ENCODE measurements at places on chromosomes 2 and 18.

DNA sequence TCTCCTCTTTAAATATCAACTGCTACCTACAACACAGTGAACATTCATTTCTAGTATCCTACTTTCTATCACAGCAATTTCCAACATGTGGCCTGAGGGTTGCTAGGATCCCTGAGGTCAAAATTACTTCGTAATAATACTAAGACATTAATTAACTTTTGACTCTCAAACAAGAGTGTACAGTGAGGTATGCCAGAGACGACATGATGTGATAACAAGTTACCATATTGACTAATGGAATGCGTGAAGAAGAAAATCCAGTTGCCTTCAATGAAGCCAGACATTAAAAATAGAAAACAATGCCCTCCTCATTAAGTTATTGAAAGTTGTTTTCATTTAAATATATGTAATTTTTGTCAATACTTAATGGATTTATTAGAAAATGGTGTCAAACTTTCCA, 13.1 kb downstream of the ORC2 start:
- no peak for DNase-seq

- no peak for DNase-seq
Measured at GRCh38 chr2:24514820-24515219, 23.8 kb downstream of the NCOA1 start.

DNA sequence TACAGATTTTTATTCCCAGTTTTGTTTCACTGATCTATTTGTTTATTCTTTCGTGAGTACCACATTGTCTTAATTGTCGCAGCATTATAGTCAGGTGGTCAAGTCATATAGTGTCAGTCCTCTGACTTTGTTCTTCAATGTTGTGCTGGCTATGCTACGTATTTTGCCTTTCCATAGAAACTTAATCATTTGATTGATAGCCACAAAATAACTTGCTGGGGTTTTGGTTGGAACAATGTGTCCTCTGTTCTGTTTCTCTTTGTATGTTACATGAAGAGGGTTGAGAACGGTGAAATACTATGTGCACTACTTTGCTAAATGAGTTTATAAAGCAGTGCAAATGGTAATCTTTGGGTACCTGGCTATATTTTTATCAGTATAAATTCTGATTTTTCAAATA, 64.9 kb upstream of the TTC27 start:
- DNase-seq, result no peak

DNA sequence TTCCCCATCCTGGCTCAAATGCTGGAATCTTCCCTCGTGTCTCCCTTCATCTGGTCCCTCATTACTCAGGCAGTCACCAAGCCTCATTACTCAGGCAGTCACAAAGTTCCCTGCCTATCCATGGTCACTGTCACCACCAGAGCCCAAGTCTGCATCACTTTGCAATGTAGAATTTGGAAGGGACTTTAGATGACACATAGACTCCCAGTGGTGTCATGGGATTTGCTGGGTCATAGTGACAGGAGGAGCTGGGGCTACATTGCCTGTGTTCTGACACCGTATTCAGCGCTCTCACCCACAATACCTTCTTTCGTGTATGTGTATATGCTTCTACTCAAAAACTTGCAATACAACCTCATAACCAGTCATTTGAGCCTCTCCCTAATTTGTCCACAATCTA, 2.1 kb upstream of the EMILIN1 start:
- no peak for DNase-seq

DNA sequence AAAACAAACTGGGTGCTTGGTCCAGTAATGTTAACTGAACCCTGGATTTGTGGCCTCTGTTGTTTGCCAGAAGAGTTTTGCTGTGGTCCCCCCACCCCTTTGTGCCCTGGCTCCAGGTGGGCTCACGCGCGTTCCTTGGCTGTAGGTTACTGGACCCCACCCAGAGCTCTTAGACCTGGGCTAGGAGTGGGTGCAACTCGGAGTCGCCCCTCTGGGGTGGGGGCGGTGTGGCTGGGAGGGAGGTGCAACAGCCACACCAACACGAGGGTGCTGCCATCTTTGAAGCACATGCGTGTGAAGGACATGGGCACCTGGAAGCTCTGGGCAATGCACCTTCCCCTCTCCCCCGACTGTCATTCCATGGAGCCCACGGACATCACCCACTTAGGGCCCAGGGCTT, 92.7 kb downstream of the USP40 start:
- DNase-seq, result no peak

DNA sequence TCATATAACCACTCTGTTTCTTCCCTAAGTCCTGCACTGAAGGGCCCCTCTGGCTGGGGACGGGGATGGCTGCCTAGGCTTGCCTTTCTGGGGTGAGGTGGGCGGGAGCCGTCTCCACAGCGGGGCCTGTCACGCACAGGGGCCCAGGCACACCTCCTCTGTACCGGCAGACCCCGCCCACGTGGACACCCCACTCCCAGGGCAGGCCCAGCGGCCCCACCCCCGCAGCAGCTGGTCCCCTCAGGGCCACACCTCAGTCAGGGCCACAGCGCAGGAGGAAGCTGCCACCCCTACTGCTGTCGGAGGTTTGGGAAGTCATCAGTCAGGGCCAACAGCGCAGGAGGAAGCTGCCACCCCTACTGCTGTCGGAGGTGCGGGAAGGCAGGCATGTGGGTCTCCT, 257.6 kb upstream of the RAB6C start:
- DNase-seq, result no peak

DNA sequence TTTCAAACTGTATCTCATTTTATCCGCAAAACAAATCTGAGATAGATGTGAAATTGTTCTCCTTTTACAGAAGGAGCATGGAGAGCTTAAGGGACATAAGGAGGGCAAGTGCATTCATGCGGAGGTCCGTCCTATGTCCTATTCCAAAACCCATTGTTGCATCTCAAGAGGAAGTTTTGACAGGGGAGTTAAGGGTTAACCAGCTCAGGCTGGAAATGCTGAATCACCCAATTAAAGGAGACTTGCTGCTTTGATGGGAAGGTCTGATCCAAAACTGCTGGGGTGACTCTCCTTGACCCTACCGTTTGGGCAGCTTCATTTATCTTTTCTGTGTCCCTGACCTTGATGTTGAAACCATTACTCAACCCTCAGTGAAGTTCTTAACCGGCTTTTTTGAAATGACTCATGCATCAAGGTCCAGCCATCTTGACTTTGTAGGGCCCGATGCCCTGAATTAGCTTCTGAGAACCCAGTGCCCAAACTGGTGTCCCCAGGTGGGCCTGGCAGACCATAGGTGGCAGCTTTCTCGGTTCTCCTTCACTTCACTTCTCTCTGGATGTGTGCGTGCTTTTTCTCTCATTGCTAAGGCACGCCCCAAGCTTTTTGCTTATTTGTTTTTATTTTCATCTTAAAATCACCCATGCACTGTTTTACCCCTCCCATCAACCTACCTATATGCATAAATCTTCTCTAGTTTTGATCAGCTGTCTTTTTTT, 15.9 kb upstream of the TXNDC2 start:
- DNase-seq, result peak; percentile 81

- DNase-seq, result peak; percentile 95
Measured at GRCh38 chr2:148642891-148643416, 1.6 kb upstream of the EPC2 start.

- no peak for DNase-seq
Measured at GRCh38 chr2:42290005-42290404, 71.0 kb downstream of the COX7A2L start.

DNA sequence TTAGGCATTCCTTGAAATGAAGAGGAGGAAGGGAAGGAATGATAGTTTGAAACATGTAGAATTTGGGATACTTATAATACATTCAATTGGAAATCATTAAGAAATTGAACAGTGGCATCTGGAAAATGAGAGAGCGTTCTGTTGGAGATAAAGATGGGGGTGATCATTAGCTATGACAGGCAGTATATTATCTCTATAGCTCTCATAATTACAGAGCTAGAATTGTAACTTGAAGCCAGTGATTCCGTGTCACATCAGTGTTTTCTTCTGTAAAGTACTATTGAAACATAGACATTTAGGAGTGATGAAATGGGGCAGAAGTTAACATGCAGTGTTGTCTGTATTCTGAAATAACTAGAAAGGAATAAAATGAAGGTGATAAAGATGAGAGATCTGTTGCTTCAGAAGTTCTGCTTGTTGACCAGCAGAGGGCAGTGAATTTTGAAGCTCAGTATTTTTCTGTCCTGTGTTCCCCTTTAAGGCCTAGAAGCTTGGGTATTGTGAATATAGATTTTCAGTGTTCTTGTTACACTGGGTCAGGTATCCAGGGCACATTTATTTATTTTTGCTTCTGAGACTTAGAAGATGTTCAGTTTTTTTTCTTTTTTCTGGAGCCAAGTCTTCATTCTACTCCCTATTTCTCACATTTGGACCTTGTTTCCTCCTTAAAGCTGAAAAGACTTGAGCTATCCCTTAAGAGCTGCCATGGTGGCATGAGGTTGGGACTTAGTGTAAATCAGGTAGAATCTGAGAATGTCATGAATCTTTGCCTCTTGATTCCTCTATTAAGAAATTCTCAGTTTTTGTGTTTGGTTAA, 157.4 kb downstream of the TAF4B start:
- DNase-seq, result peak; percentile 93

DNA sequence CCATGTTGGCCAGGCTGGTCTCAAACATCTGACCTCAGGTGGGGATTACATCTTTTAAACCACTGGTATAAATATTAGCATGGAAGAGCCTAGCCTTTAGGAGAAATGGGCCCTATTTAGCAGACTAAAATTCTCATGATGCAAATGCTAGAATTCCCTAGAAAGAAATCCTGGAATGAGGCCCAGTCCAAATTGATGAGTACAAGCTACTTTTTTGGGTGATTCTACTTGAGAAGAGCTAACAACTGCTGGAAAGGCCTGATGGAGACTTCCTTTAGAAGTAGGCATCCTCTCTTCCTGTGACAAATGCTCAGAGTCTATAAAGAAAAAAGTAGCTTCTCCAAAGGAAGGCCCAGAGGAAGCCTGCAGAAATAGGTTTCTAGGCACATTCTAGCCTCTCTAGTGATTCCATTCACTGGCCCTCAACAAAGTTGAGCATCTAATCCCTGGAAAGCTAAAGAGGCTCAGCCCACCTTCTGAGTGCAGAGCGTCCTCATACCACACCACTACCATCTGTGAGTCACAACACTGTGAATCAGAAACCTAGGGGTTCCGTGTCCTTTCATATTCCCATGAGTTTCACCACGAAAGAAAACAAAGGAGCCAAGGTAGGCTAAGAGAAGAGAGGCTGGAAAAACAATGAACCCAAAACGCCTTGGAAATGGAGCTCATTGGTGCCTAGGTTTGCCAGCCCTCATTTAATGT, 183.1 kb downstream of the C1D start:
- DNase-seq, result peak; percentile 43

- no peak for DNase-seq
Measured at GRCh38 chr18:74773171-74773624, 175.5 kb downstream of the ZNF407 start.

- DNase-seq, result no peak
Measured at GRCh38 chr2:168794968-168795367, 7.5 kb upstream of the NOSTRIN start.
